Effector memory CD4-positive, alpha-beta T cell (primary cell): ENCODE measurements at places on chromosomes 16 and 17.
A peak's percentile ranks its signal among the peaks of the same experiment; 100 is the strongest.

- no peak overlapping the region for H3K27ac ChIP-seq
- DNase-seq = no peak
- H3K4me3 ChIP-seq = no peak overlapping the region
- no peaks in the 10 kb centered on the region for H3K4me1 ChIP-seq
These were observed 109.6 kb upstream of the CDH5 start for GRCh38 chr16:66256919-66257318.

GRCh38 chr16:10878644-10879501, 1.9 kb downstream of the CIITA start:
- peaks cover 8% of the 10 kb centered on the region for H3K4me1 ChIP-seq
- DNase-seq = no peak
- no peak overlapping the region for H3K27ac ChIP-seq
- peak overlapping the region; percentile 62 for H3K4me3 ChIP-seq

DNA sequence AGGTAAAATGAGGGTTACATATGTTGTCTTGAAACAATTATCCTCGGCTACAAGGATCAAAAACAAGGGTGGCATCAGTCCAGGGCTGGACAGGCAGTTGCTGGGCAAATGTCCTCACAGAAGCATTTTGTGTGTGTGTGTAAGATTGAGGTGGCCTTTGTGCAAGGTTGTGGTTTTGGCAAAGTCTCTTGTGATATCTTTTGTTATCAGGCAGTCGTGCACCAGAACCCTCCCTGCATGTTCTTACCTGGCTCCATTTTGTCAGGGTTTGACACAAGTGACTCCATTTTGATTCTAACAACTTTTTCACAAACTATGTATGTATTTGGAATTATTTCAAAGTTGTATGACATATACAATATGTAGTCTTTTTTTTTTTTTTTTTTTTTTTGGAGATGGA, 20.0 kb downstream of the CHAD start:
- H3K27ac ChIP-seq = no peak overlapping the region
- H3K4me1 ChIP-seq = no peaks in the 10 kb centered on the region
- no peak overlapping the region for H3K4me3 ChIP-seq

DNA sequence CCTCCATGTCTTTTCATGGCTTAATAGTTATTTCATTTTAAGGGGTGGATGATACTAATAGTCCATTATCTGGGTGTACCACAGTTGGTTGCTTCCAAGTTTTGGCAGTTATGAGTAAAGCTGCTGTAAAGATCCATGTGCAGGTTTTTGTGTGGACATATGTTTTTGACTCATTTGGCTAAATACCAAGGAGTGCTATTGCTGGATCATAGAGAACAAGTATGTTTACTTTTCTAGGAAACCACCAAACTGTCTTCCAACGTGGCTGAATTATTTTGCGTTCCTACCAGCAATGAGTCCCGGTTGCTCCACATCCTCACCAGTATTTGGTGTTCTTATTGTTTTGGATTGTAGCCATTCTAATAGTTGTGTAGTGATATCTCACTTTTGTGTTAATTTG, 181.9 kb downstream of the SPECC1 start:
- no peak overlapping the region for H3K4me3 ChIP-seq
- H3K4me1 ChIP-seq = no peaks in the 10 kb centered on the region
- H3K27me3 ChIP-seq = no peaks in the 10 kb centered on the region
- no peak overlapping the region for H3K27ac ChIP-seq

GRCh38 chr16:48014349-48015135, 141.3 kb downstream of the ABCC12 start:
- DNase-seq = no peak
- H3K27ac ChIP-seq = no peak overlapping the region
- no peaks in the 10 kb centered on the region for H3K27me3 ChIP-seq
- no peak overlapping the region for H3K4me3 ChIP-seq
- no peaks in the 10 kb centered on the region for H3K36me3 ChIP-seq

GRCh38 chr17:231966-232807, 50.7 kb upstream of the DOC2B start:
- no peaks in the 10 kb centered on the region for H3K4me1 ChIP-seq
- H3K27me3 ChIP-seq = no peaks in the 10 kb centered on the region
- DNase-seq = no peak
- no peak overlapping the region for H3K4me3 ChIP-seq
- H3K27ac ChIP-seq = no peak overlapping the region

- H3K36me3 ChIP-seq = no peaks in the 10 kb centered on the region
- H3K4me3 ChIP-seq = no peak overlapping the region
- DNase-seq = no peak
- H3K4me1 ChIP-seq = no peaks in the 10 kb centered on the region
- no peak overlapping the region for H3K27ac ChIP-seq
- H3K27me3 ChIP-seq = peaks cover 6% of the 10 kb centered on the region
These were observed 263.8 kb downstream of the HS3ST3A1 start for GRCh38 chr17:13337864-13338371.

- no peak for DNase-seq
- H3K4me1 ChIP-seq = no peaks in the 10 kb centered on the region
- no peaks in the 10 kb centered on the region for H3K27me3 ChIP-seq
- no peak overlapping the region for H3K27ac ChIP-seq
- H3K36me3 ChIP-seq = peaks cover 71% of the 10 kb centered on the region
- H3K4me3 ChIP-seq = no peak overlapping the region
These were observed 10.8 kb downstream of the EXOC7 start for GRCh38 chr17:76092526-76093413.

DNA sequence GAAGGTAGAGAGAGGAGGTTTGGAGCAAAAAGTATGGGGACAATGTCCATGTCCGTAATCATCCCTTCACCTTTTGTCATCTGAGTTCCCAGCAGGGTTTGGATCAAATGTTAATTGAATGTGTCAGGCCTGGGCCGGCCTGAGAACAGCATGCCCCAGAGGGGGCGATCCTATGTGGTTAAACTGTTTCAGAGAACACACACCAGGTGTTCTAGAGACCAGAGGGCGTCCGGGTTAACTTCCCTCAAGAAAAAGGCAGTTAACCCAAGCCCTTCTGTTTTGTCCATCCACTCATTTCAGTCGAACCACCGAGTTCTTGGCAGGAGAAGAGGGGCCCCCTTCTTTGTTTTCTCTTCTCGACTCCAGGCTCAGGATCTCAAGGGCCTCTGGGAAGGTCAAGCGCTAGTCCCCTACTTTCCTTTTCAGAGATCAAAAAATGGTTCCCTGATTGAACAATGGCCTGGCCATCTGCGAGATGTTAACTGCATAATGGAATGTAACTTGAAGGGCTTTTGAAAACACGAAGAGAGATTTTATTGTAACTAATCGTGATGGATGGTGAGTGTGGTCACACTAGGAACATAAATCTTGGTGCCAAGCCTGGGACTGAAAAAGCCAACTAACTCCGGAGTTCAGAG, 142.5 kb downstream of the IRX3 start:
- H3K27me3 ChIP-seq = no peaks in the 10 kb centered on the region
- no peaks in the 10 kb centered on the region for H3K4me1 ChIP-seq

GRCh38 chr16:87015021-87015420, 302.2 kb downstream of the C16orf95 start:
- no peaks in the 10 kb centered on the region for H3K36me3 ChIP-seq
- no peak overlapping the region for H3K27ac ChIP-seq
- no peaks in the 10 kb centered on the region for H3K4me1 ChIP-seq
- no peaks in the 10 kb centered on the region for H3K27me3 ChIP-seq

DNA sequence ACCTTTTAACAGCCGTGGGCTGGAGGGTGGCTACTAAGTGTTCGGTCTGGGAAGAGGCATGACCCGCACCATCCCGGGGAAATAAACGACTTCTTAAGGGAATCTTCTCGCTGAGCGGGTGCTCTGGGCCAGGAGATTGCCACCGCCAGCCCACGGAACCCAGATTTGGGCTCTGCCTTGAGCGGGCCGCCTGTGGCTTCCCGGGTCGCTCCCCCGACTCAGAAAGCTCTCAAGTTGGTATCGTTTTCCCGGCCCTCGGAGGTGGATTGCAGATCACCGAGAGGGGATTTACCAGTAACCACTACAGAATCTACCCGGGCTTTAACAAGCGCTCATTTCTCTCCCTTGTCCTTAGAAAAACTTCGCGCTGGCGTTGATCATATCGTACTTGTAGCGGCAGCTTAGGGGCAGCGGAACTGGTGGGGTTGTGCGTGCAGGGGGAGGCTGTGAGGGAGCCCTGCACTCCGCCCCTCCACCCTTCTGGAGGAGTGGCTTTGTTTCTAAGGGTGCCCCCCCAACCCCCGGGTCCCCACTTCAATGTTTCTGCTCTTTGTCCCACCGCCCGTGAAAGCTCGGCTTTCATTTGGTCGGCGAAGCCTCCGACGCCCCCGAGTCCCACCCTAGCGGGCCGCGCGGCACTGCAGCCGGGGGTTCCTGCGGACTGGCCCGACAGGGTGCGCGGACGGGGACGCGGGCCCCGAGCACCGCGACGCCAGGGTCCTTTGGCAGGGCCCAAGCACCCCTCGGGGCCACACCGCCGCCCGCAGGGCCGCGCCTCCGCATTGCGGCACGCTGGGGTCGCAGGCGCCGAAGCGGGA, 3.6 kb upstream of the CBX4 start:
- H3K27me3 ChIP-seq = peaks cover 44% of the 10 kb centered on the region
- H3K4me1 ChIP-seq = peaks cover 58% of the 10 kb centered on the region
- H3K36me3 ChIP-seq = no peaks in the 10 kb centered on the region
- DNase-seq = no peak
- no peak overlapping the region for H3K27ac ChIP-seq

DNA sequence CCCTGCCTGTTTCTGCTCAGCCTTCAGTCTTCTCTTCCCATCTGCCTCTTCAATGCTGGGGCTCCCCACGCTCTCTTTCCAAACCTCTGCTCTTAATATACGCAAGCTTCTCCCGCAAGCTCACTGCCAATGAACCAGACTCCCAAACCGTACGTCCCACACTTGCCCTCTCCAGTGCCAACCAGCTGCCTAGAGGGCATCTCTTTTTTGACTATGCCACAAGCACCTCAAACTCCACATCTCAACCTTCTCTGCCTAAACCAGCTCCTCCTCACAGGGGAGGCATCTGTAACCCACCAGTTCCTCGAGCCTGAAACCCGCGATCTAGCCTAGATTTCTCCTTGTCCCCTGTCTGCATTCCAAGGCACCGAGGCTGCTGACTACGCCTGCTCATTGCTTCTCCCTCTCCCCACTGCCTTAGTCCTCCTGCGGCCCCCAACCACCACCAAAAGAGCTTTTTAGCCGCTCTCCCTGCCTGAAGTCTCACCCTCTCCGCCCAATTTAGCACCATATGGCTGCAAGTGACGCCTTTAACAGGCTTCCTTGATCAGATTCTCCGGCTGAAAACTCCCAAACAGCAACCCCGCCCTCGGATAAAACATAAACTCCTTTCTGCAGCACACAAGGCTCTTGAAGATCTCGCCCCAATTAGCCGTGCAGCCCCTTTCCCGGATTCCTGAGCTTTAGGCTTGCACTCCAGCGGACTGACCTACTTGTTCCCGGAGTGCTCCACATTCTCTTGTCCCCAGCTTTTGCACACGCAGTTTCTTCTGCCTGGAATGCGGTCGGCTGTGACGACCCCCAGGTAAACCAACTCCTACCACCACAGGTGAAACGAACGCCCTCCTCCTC, 1.5 kb downstream of the GGA2 start:
- H3K27me3 ChIP-seq = no peaks in the 10 kb centered on the region
- H3K27ac ChIP-seq = no peak overlapping the region
- no peaks in the 10 kb centered on the region for H3K36me3 ChIP-seq
- peak overlapping the region; percentile 65 for H3K4me3 ChIP-seq
- H3K4me1 ChIP-seq = peaks cover 41% of the 10 kb centered on the region
- DNase-seq = no peak

- no peaks in the 10 kb centered on the region for H3K27me3 ChIP-seq
- H3K4me3 ChIP-seq = no peak overlapping the region
These were observed 6.5 kb downstream of the GRB7 start for GRCh38 chr17:39744075-39744835.

DNA sequence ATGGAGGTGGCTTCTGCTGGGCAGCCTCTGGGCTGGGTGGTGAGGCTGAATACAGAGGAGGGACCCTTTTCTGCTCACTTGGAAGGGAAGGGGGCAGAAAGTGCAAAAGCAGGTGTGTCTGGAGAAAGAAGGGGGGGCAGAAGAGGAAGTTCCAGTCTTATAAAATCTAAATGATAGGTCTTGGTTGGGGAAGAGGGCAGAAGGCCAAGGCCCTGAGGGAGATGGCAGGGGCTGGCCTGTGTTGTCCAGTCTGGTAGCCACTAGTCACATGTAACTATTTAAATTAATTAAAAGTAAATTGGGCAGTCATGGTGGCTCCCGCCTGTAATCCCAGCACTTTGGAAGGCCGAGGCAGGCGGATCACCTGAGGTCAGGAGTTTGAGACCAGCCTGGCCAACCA, 2.5 kb upstream of the CAMKK1 start:
- no peak overlapping the region for H3K27ac ChIP-seq
- DNase-seq = no peak
- H3K27me3 ChIP-seq = no peaks in the 10 kb centered on the region
- no peaks in the 10 kb centered on the region for H3K36me3 ChIP-seq
- no peak overlapping the region for H3K4me3 ChIP-seq

DNA sequence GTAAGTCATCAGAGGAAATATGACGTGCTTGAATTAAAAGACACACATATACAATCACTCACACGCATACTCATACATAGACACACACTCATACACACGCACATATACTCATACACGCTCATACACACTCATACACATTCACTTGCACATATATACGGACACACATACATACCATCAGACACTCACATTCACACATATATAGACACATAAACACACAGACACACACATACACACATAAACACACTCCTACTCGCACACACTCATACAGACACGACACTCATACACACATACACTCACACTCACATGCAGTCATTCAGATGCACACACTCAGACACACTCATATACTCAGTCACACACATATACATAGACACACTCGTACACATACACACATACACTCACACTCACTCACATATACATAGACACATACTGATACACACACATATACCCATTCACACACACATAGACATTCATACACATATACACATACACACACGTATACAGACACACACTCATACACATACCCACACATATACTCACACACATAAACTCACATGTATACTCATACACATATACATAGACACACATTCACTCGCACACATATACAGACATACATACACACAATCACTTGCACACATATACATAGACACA, 24.9 kb upstream of the NUDT16L1 start:
- H3K27me3 ChIP-seq = no peaks in the 10 kb centered on the region
- H3K27ac ChIP-seq = no peak overlapping the region
- DNase-seq = no peak

- no peak overlapping the region for H3K27ac ChIP-seq
- no peaks in the 10 kb centered on the region for H3K27me3 ChIP-seq
- DNase-seq = no peak
- peaks cover 59% of the 10 kb centered on the region for H3K36me3 ChIP-seq
- no peaks in the 10 kb centered on the region for H3K4me1 ChIP-seq
These were observed 69.0 kb downstream of the OR1D5 start for GRCh38 chr17:2994441-2994840.

- H3K4me3 ChIP-seq = no peak overlapping the region
- peak overlapping the region; percentile 26 for H3K27ac ChIP-seq
- H3K36me3 ChIP-seq = peaks cover 36% of the 10 kb centered on the region
- peaks cover 15% of the 10 kb centered on the region for H3K4me1 ChIP-seq
These were observed 15.6 kb upstream of the AURKB start for GRCh38 chr17:8225813-8226535.

DNA sequence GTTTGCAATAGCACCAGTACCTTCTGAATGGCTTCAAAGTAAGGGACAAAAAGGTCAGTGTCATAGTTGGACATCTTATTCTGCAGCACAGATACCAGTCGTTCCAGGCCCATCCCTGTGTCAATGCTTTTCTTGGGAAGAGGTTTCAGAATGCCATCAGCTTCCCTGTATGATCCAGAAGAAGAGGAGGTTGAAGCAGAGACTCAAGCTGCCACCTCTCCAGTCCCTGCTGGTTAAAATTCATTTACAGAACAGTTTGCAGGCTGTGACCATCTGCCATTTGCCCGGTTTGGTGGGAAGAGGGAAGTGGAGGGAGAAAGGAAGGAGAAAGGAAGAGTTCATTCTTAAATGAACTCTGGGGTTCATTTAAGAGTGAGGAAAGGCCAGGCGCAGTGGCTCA, 18.4 kb upstream of the EXOSC6 start:
- H3K4me3 ChIP-seq = no peak overlapping the region
- DNase-seq = no peak
- H3K4me1 ChIP-seq = no peaks in the 10 kb centered on the region
- peaks cover 54% of the 10 kb centered on the region for H3K36me3 ChIP-seq
- no peak overlapping the region for H3K27ac ChIP-seq
